ENCODE measurements at places on chromosomes 16 and 17.

DNA sequence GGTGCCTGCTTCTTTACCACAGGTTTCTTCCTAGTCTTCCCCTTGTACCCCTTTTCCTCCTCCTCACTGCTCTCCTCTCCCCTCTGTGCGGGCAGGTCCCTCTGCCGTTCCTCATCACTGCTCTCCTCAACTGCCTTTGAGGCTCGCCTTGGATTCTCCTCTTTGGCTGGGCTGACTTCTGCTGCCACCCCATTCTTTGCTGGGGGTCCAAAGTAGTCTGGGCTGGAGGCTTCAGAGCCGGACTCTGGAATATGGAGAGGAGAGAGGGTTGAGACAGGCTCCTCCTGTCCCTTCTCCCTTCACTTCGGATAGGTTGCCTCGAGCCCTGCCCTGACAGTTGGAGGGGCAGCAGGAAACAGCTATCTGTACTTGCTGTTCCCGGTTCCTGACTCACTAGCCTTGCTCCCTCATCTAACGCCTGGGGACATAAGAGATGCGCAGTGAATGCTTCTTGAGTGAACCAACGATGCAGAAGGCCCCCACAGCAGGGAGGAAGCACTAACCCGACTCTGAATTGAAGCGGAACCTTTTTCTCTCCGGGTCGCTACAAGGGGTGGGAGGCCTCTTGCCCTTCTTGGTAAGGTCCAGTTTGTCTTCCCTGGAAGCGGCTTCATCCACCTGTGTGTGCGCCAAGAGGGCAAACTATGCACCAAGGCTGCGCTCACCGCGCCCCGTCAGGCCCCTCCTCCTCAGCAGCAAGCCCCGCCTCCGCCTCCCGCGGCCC lies 655 bp downstream of the HIRIP3 start:
- peak; percentile 77 for DNase-seq

- no peak for DNase-seq
Measured at GRCh38 chr17:38507921-38508569, 79.8 kb downstream of the ARHGAP23 start.

- no peak for DNase-seq
Measured at GRCh38 chr16:77404775-77405174, 30.1 kb downstream of the ADAMTS18 start.

DNA sequence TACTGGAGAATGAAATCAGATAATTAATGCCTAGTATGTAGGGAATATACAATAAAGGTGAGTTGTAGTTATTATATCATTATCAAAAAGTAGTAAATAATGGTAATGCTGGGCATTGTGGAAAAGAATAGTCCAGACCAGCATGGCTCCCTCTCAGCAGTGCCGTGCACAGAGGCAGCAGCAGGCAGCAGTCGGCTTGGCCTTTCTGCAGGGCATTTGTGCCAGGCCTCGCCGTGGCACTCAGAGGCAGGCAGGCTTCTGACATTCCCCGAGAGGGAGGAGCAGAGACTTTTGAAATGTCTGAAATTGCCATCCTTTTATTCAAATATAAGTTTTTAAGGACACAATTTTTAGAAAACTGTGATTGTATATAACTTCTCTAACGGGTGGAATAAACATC lies 15.0 kb downstream of the KIAA0513 start:
- DNase-seq, result no peak

- DNase-seq, result no peak
Measured at GRCh38 chr16:85310868-85311585, 198.8 kb upstream of the CIBAR2 start.

- no peak for DNase-seq
Measured at GRCh38 chr16:19168371-19169081, 486 bp downstream of the SYT17 start.

GRCh38 chr17:75473246-75473645 lies 16.8 kb downstream of the TMEM94 start:
- DNase-seq, result no peak

- no peak for DNase-seq
Measured at GRCh38 chr16:28062261-28062846, 1.2 kb downstream of the GSG1L start.

GRCh38 chr17:19399750-19400450 lies 11.1 kb upstream of the RNF112 start:
- DNase-seq, result no peak

DNA sequence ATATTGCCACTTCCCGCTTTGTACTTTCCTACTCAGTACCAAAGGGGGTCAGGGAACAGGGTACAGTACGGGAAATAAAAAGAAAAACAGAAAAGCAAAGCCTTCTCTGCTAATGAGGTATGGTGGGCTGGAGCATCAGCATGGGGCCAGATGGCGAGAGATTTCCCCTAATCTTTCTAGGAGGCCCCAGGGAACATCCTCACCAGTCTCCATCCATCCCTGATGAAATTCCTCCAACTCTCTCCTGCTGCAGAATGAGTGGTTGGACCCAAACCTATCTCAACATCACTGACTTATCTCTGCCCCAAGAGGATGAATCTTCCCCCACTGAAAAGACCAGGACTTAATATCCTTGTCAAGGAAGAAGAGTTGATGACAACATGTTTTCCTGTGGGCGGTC lies 185.6 kb downstream of the C16orf78 start:
- no peak for DNase-seq

DNA sequence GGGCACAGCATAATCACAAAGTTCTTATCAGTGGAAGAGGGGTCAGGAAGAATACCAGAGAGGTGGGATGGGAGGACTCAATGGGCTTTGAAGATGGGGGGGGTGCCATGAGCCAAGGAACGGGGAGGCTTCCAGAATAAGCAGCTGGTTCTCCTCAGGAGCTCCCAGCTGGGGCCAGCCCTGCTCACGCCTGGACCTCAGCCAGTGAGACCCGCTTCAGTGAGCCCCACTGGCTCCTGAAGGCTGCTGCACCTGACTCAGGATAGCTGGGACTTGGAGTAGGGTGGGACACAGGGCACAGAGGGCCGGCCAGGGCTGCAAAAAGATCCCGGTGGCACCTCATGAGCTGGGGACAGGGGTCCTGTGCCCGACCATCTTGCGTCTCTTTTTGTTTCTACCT lies 24.4 kb upstream of the ZC3H18 start:
- DNase-seq, result no peak

GRCh38 chr17:75006653-75007052 lies 5.8 kb upstream of the MRPL58 start:
- no peak for DNase-seq

GRCh38 chr17:74442670-74443515 lies 11.0 kb downstream of the GPRC5C start:
- peak; percentile 67 for DNase-seq

DNA sequence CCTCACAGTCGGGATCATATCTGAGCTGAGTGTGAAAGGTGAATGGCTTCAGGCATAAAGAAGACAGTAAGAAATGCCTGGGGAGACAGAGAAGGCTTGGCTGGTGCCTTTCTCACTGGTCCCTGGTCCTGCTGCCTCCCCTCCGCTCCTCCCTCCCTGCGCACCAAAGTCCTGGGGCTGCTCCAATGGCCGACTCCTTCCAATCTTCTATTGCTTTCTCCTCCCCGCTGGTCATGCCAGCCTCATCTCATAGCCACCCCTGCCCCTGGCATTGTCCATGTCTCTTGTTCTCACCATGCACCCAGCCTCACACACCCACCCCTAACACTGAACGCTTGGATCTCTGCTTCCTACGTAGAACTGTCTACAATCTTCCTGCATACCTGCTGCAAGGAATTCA lies 18.0 kb downstream of the TLE7 start:
- no peak for DNase-seq

DNA sequence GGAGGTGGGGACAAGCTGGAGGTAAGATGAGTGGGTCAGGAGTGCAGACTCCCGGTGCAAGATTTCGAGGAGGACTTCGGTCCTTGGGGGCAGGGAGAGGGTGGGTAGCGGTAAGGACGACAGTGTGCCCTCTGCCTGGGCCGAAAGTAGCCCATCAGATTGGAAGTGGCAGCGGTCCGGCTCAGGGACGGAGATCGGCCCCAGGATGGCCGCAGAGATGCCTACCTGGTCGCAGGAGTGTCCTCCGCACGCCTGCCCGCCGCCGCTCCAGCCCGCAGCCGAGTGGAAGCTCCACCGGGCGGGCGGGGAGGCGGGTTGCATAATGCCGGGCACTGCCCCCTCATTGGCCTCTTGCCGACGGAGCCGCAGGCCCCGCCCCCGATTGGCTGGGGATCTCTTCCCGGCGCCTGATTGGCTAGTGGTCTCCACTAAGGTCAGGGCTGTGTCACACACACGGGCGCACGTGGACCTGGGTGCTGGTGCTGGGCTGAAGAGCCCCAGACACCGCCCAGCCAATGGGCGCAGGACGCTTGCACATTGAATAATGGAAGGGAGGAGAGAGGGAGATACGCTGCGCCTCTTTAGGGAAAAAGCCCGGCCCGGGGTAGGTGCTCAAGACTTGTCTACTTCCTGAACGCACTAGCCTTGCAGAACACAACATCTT lies at the start of gene PER1:
PER1 (minus strand) TSS at position 293 of the 664 bp plus-strand sequence. CDS start 1,698 bp downstream, outside the sequence.
- DNase-seq, result peak; percentile 95

- DNase-seq, result no peak
Measured at GRCh38 chr16:11094075-11094856, 149.9 kb downstream of the CLEC16A start.

DNA sequence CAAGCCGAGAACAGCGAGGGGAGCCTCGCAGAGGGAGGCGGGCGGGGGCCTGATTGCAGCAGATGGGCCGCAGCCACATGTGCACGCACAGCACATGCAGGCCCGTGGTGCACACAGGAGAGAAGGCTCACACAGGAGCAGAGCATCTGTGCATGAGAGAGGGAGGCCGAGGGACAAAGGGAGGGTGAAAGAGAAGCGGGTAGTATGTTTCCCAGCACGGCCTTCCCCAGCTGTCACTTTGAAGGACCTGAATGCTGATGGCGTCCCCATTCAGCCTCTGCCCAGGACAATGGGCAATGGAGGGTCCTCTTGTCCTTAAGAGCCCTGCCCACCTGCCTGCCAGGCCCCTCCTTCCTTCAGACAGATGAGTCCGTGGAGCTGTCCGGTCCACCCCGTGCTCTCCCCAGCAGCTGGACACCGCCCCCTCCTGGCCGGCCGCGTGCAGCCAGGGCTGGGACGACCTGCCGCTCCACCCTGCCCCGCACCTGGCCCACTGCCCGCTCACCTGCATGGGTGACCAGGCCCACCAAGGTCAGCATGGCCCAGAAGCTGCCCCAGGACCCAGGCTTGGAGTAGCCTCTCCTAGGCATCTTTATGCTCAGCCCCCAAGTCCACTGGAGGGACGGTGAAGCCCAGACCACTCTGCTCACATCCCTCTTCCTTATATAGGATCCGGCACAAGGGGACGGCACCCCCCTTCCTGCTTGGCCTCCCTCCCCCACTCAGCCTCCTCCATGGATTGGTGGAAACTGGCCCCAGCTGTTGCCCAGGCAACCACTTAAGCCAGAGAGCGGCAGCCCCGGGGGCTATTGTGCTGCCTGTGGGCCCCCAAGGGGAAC lies at the start of gene BTBD17:
BTBD17 (minus strand) TSS at position 639 of the 839 bp plus-strand sequence; CDS start at position 590, 49 bp downstream.
- DNase-seq, result peak; percentile 42

DNA sequence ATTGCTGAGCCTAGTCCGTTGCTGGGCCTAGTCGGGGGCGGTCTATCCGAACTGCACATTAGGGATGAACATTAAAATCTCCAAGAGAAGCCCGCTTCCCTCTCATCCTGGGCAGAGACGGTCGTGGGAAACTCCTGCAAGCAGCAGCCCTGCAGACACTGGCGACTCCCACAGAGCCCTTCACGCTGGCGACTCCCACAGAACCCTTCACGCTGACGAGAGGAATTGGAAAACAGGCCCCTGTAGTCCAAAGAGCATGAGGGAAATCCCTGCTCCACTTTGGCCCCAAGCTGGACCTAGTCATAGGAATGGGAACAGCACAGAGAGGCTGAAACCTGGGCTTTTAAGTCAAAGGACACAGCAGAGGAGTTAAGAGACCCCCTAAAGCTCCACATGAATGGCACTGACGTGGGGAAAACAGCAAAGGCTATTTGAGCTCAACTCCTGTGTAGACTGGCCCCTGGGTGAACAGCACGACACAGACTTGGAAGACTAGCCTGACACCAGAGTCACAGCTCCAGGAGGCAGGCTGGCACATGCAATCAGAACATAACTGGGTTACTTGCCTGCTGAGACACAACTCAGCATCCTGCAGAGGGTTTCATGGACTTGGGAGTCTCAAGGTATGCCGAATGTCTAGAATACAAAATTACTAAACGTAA lies 42.2 kb downstream of the WDR45B start:
- no peak for DNase-seq

- DNase-seq, result peak; percentile 52
Measured at GRCh38 chr17:30336369-30337171, 2.7 kb upstream of the TMIGD1 start.

DNA sequence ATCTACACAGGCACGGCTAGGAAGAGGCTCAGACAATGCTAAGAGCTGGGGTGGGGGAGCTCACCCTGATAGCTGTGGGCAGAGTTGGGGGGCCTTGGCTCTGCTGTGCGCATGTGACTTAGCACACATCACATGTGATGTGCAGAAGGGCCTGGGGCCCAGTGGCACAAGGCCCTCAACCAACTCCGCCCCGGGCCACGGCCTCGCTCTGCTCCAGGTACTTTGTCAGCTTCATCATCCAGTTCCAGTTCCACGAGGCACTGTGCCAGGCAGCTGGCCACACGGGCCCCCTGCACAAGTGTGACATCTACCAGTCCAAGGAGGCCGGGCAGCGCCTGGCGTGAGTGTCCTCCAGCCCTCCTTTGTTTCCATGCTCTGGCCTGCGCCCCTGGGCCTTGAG lies 19.3 kb downstream of the ACE start:
- DNase-seq, result no peak

GRCh38 chr17:82297280-82297713 lies 20.1 kb downstream of the CD7 start:
- DNase-seq, result peak; percentile 90

GRCh38 chr17:41013181-41013580 lies 4.3 kb upstream of the KRTAP3-1 start:
- no peak for DNase-seq

Data from CD4-positive, alpha-beta T cell treated with Interleukin-1 beta for 1 hour (primary cell).